ENCODE measurements at places on chromosomes 7 and 10.
A peak's percentile ranks its signal among the peaks of the same experiment; 100 is the strongest.

- no peak for DNase-seq
Measured at GRCh38 chr7:93390660-93391059, 158.5 kb downstream of the VPS50 start.

GRCh38 chr10:122992031-122992585 is 11.9 kb downstream of the PSTK start:
- no peak for DNase-seq

GRCh38 chr10:124172181-124172916 is 79.0 kb upstream of the CHST15 start:
- peak; percentile 77 for DNase-seq

DNA sequence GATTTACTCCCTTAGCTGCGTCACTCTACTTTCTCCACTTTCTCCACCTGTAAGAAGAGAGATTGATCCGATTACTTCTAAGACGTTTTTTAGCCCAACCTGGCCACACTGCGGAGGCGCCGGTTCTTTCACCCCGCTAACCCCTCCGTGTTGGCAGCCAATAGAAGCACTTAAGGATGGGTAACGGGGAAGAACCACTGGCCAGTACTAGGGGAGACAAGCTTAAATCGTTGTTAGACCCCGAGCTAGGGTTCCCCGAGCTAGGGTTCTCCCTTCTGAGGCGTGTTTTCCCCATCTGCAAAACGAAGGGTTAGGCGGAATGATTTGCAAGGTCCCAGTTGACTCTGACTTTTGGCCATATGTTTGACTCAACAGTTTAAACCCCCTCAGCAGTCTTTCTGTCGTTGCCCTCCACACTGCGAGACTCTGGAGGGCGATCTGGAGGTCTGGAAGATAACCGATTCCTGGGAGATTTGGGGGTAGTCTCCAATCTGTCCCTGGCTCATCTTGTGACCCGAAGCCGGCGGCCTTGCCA is 644 bp downstream of the UMAD1 start:
- no peak for DNase-seq

DNA sequence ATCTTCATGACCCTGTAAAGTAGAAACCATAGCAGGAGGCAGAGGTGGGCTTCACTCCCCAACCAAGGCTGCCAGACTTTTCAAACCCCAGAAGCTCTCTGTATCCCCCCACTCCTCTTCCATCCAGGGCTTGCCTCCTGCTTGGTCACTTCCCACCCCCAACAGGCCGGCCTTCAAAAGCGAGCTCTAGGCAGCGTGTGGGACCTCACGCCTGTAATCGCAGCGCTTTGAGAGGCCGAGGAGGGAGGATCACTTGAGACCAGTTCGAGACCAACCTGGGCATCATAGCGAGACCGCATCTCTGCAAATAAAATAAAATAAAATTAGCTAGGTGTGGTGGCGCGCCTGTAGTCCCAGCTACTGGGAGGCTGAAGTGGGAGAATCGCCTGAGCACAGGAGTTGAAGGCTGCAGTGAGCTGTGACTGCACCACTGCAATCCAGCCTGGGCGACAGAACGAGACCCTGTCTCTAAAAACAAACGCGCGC is 743 bp upstream of the POR start:
- DNase-seq = no peak

GRCh38 chr7:88002617-88003016 is 68.6 kb downstream of the ADAM22 start:
- no peak for DNase-seq

DNA sequence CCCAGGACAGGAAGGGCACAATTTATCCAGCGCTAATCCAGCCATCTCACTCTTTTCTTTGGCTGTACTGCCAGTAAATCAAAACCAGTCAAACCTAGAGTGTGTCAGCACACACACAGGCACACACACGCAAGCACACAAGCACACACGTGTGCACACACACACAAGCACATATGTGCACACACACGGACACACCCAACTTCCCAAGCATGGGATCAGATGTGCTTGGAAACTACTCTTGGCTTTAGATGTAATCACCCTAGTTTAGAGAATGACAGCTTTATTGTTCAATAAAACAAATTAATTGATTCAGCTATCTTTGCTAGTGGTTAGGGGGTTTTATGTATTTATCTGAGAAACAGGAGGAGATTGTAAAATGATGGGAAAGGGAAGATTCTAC is 615.0 kb upstream of the MKI67 start:
- no peak for DNase-seq

DNA sequence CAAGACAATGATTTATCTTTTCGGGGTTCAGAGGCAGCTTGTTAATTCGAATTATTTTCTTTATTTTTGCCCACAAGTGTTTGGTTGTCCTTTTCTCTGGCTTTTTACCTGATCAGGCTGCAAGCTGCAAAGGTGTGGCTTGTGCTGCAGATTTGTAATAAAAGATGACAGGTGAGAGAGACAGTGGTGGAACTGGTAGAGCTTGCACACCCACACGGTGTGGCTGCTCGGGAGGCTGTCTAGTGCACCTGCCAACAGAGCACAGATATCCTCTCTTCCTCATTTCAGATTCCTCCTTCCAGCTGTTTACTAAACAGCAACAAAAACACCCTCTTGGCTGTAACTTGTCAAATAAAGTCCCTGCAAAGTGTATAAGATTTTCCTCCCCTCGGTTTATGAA is 9.2 kb downstream of the GJD4 start:
- no peak for DNase-seq
